GM23338 (cell line): ENCODE measurements at places on chromosomes 2 and 18.

- H3K27me3 ChIP-seq: no peaks in the 10 kb centered on the region
- no peak overlapping the region for H3K4me3 ChIP-seq
- DNase-seq: no peak
- H3K27ac ChIP-seq: no peak overlapping the region
Measured at GRCh38 chr2:238817891-238818290, 30.0 kb upstream of the TWIST2 start.

GRCh38 chr2:182144041-182144775 lies 158.6 kb downstream of the PPP1R1C start:
- DNase-seq: peak; percentile 35
- H3K36me3 ChIP-seq: no peaks in the 10 kb centered on the region
- no peak overlapping the region for H3K4me3 ChIP-seq
- peaks cover 3% of the 10 kb centered on the region; the same call in 1 of the 2 replicates for H3K4me1 ChIP-seq
- no peaks in the 10 kb centered on the region for H3K27me3 ChIP-seq
- H3K27ac ChIP-seq: no peak overlapping the region

- H3K4me3 ChIP-seq: no peak overlapping the region
- no peak for DNase-seq
- no peak overlapping the region for H3K27ac ChIP-seq
- H3K36me3 ChIP-seq: no peaks in the 10 kb centered on the region
Measured at GRCh38 chr18:58033216-58033615, 10.8 kb upstream of the NEDD4L start.

DNA sequence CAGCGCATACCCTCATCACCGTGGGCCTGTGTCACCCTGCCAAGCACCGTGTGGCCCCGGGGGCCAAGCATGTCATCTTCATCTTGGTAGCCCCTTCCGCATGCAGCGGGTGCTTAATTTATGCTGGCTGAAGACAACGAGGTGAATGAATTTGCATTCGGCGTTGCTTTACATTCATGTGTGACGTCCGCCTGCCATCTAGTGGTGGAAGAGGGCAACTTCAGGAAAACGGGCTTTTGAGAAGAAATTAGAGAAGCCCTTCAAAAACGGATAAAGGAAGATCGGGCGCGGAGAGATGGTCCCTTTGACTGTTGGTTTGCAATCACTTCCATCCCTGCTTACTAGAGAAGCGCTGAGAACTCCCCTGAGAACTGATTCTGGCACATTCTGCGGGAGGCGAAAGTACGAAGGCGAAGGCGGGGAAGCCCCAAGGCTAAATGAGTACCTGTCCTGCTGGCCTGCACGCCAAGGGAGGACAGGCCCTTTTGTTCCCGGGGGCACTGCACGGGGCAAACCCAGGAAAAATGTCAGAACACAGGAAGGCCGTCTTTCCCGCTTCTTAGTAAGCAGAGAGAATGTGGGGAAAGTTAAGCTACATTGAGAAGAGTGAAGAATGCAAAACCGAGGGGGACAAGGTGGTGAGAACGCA lies 145.9 kb downstream of the ZNF516 start:
- no peaks in the 10 kb centered on the region for H3K4me1 ChIP-seq
- no peak overlapping the region for H3K4me3 ChIP-seq
- H3K27me3 ChIP-seq: no peaks in the 10 kb centered on the region
- peak; percentile 92 for DNase-seq
- H3K27ac ChIP-seq: no peak overlapping the region

DNA sequence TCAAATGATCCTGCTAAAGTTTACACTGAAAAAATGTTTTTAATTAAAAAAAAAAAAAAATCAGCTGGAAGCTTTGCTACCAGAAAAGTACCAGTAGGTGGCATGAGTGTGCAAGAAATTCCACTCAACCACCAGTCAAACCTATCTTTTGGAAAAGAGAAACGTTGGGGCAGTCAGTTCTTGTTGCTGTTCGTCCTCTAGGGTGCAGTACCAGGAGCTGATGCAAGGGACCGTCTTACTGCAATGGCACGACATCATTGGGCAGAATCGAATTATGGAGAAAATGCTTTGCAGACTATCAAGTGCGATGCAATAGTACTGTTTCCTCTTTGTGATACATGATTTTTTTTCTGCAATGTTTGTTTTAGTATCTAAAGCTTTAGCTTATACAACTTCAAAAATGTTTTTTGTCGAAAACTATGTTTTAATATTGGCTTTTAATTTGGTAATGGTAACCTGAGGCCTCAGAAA lies 18.3 kb downstream of the YPEL5 start:
- H3K4me1 ChIP-seq: no peaks in the 10 kb centered on the region; the same call in none of the 2 replicates
- H3K27me3 ChIP-seq: no peaks in the 10 kb centered on the region
- no peak overlapping the region for H3K27ac ChIP-seq
- peak; percentile 95 for DNase-seq
- H3K36me3 ChIP-seq: no peaks in the 10 kb centered on the region

- DNase-seq: no peak
- H3K4me3 ChIP-seq: no peak overlapping the region
- H3K36me3 ChIP-seq: peaks cover 8% of the 10 kb centered on the region; the same call in 1 of the 2 replicates
- no peaks in the 10 kb centered on the region for H3K27me3 ChIP-seq
Measured at GRCh38 chr2:174551697-174552096, 45.9 kb downstream of the WIPF1 start.

GRCh38 chr2:239636808-239637207 lies 236.0 kb upstream of the HDAC4 start:
- H3K4me3 ChIP-seq: no peak overlapping the region
- H3K36me3 ChIP-seq: no peaks in the 10 kb centered on the region
- DNase-seq: no peak
- H3K27me3 ChIP-seq: no peaks in the 10 kb centered on the region
- no peak overlapping the region for H3K27ac ChIP-seq

DNA sequence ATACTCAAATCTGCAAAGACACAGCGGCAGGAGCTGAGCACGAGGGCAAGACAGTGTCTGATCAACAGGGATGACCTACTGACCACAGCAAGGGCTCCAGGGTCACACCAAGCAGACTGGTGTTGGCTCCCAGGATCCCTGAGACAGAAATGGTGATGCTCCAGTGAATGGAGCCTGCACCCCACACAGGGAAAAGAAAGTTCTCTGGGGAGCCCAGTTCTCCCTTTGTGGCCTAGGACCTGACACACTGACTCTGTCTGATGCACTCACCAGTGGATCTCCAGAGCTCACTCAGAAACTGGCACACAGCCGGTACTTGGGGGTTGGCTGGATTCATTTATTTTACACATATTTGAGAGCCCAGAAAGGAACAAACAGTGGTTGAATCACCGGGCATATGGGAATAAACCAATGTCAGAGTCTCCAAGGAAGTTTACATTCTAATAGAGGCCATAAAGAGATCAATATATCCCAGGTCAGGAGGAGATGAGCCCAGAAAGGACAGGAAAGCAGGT lies 215.6 kb upstream of the ARL4C start:
- no peaks in the 10 kb centered on the region for H3K36me3 ChIP-seq
- peaks cover 31% of the 10 kb centered on the region for H3K4me1 ChIP-seq
- peaks cover 16% of the 10 kb centered on the region for H3K27me3 ChIP-seq
- H3K4me3 ChIP-seq: no peak overlapping the region

GRCh38 chr2:45134726-45135125 lies 125.5 kb upstream of the SIX2 start:
- H3K36me3 ChIP-seq: no peaks in the 10 kb centered on the region
- H3K4me1 ChIP-seq: peaks cover 6% of the 10 kb centered on the region; the same call in 1 of the 2 replicates
- no peak overlapping the region for H3K4me3 ChIP-seq
- DNase-seq: no peak
- H3K27me3 ChIP-seq: no peaks in the 10 kb centered on the region
- H3K27ac ChIP-seq: no peak overlapping the region

GRCh38 chr2:203551778-203552177 lies 16.7 kb upstream of the RAPH1 start:
- no peak overlapping the region for H3K4me3 ChIP-seq
- H3K27me3 ChIP-seq: no peaks in the 10 kb centered on the region

- peaks cover 47% of the 10 kb centered on the region for H3K4me1 ChIP-seq
- H3K27me3 ChIP-seq: no peaks in the 10 kb centered on the region
- H3K27ac ChIP-seq: no peak within 1 kb of the TSS
- no peaks in the 10 kb centered on the region for H3K36me3 ChIP-seq
Measured at GRCh38 chr18:34709750-34710441, at the start of gene DTNA. DTNA (plus strand) TSS chr18:34710298; CDS start chr18:34755977, 45,679 bp downstream.

DNA sequence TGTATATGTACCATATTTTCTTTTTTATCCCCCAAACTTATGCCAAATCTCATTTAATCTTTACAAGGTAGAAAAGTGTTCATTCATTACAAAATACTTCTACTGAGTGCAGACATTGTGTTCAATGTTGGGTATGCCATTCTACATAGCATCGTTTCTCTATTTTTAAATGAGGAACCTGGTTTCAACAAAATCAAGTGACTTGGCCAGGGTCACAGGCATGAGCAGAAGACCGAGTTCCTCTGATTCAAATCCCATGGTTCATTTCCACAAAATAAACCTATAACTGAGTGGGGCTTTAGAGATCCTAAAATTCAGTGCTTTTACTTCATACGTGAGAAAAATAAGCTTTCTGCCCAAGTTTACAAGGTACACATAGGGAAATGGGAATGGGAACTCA lies 81.4 kb upstream of the RASGRP3 start:
- H3K27me3 ChIP-seq: no peaks in the 10 kb centered on the region
- H3K4me1 ChIP-seq: peaks cover 4% of the 10 kb centered on the region
- DNase-seq: no peak
- H3K36me3 ChIP-seq: no peaks in the 10 kb centered on the region

GRCh38 chr2:105104208-105104731 lies 66.4 kb downstream of the MRPS9 start:
- H3K4me3 ChIP-seq: no peak overlapping the region
- no peak for DNase-seq
- H3K27ac ChIP-seq: no peak overlapping the region

DNA sequence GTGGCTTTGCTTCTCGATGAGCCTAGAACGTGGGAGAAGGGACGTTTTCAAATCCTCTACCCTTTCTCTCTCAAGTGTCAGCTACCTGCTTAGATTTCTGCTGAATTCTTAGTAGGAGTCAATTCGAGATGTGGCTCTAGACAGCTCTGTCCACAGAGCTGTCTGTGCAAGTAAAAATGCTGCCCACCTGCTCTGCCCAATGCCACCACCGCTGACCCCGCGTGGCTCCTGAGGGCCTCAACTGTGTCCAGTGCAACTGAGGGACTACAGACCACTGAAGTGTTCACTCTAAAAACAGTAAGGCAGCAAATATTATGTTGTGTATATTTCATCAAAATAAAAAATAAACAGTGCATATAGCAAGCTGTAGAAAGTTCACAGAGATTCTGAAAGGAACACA lies 266.3 kb downstream of the ZNF516 start:
- no peaks in the 10 kb centered on the region for H3K4me1 ChIP-seq
- no peaks in the 10 kb centered on the region for H3K36me3 ChIP-seq
- H3K27me3 ChIP-seq: no peaks in the 10 kb centered on the region
- no peak overlapping the region for H3K27ac ChIP-seq
- DNase-seq: no peak
- H3K4me3 ChIP-seq: no peak overlapping the region

GRCh38 chr18:26008619-26009018 lies 81.8 kb downstream of the SS18 start:
- no peaks in the 10 kb centered on the region for H3K27me3 ChIP-seq
- H3K4me1 ChIP-seq: 0 out of 2 replicates have a peak, but pooled peaks cover 3% of the 10 kb centered on the region
- H3K36me3 ChIP-seq: no peaks in the 10 kb centered on the region

DNA sequence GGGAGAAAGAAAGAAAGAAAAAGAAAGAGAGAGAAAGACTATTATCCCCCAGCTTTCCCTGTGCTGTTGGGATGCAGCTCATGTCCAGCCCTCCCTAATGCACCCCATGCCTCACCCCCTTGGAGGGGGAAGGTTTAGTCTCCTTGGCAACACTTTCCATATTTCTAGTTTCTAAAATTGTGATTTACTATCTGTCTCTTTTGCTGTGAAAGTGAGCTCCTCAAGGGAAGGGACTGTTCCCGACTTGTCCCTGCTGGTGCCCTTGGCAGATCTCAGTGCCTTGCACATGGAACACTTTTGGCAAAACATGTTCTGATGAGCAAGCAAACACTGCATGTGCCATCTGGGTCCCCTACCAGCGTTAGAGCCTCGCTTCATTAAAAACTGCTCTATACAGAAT lies 11.7 kb upstream of the NAPG start:
- no peaks in the 10 kb centered on the region for H3K27me3 ChIP-seq
- H3K4me3 ChIP-seq: no peak overlapping the region
- H3K27ac ChIP-seq: no peak overlapping the region
- no peak for DNase-seq

GRCh38 chr2:69307579-69308064 lies 79.4 kb downstream of the GFPT1 start:
- no peaks in the 10 kb centered on the region for H3K36me3 ChIP-seq
- peaks cover 6% of the 10 kb centered on the region; the same call in 1 of the 2 replicates for H3K4me1 ChIP-seq
- H3K27ac ChIP-seq: no peak overlapping the region
- peaks cover 28% of the 10 kb centered on the region for H3K27me3 ChIP-seq
- peak overlapping the region; percentile 91 for H3K4me3 ChIP-seq

- no peaks in the 10 kb centered on the region for H3K27me3 ChIP-seq
- no peaks in the 10 kb centered on the region for H3K36me3 ChIP-seq
- peak; percentile 78 for DNase-seq
- no peak overlapping the region for H3K4me3 ChIP-seq
- no peaks in the 10 kb centered on the region for H3K4me1 ChIP-seq
- H3K27ac ChIP-seq: no peak overlapping the region
Measured at GRCh38 chr2:179218848-179219594, 45.6 kb downstream of the SESTD1 start.

GRCh38 chr2:9692456-9693195 lies 61.8 kb upstream of the YWHAQ start:
- H3K4me3 ChIP-seq: no peak overlapping the region
- DNase-seq: peak; percentile 21
- H3K27me3 ChIP-seq: no peaks in the 10 kb centered on the region
- peaks cover 6% of the 10 kb centered on the region; the same call in 1 of the 2 replicates for H3K4me1 ChIP-seq
- H3K36me3 ChIP-seq: no peaks in the 10 kb centered on the region
- no peak overlapping the region for H3K27ac ChIP-seq

DNA sequence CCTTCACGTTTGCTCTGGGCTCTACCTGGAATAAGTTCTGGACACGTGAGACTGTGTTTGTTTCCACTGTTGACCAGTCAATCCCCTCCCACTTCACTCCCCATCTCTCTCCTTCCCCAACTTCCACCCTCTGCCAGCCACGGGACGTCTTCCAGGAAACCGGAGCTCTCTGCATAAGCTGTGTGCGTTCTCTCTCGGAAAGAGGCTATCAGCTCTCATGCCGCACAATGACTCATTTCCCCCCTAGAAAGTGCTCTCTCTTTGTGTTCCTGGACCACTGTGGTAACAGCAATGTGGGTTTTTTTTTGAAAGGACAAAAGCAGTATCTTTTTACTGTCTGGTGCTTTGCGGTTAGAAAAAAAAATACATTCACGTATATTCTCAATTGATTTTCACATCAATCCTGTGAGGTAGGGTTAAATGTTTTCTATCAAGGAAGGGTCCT lies 10.2 kb downstream of the PROKR1 start:
- no peaks in the 10 kb centered on the region for H3K27me3 ChIP-seq
- H3K36me3 ChIP-seq: no peaks in the 10 kb centered on the region
- no peak overlapping the region for H3K4me3 ChIP-seq
- H3K27ac ChIP-seq: no peak overlapping the region
- no peak for DNase-seq
- H3K4me1 ChIP-seq: no peaks in the 10 kb centered on the region
